ENCODE measurements at places on chromosomes 2 and 18.

GRCh38 chr2:236744716-236745115 is 175.1 kb downstream of the ACKR3 start:
- no peak for DNase-seq

GRCh38 chr2:79799729-79800128 is 286.9 kb downstream of the CTNNA2 start:
- no peak for DNase-seq

- no peak for DNase-seq
Observed at GRCh38 chr2:228067309-228067708, 114.2 kb downstream of the SPHKAP start.

DNA sequence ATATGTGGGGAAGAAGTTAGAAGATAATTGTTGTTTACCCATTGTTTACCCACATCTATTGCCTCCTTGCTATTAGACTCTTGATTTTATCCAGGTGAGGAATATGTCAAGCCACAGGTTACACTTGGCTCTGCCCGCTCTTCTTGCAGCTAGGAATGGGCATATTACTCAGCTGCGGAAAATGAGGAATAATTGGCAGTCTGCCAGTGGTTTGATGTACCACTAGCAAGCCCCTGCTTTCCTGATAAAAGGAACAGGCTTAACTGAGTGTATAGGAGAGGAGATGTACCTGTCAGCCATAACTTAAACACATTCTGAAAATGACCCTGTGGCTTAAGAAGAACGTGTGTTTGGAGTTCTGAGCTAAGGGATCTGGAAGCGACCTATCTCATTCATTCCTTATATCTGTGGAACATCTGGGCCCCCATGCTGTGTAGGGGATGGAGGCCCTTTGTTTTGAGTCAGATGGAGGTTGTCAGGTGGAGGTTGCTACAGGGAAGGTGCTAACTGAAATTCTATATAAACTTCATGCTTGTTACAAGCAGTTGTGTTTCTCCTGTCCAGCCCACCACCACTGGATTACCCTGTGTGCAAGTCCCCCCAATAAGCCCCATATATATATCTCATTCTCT is 4.6 kb upstream of the FMNL2 start:
- DNase-seq = no peak

DNA sequence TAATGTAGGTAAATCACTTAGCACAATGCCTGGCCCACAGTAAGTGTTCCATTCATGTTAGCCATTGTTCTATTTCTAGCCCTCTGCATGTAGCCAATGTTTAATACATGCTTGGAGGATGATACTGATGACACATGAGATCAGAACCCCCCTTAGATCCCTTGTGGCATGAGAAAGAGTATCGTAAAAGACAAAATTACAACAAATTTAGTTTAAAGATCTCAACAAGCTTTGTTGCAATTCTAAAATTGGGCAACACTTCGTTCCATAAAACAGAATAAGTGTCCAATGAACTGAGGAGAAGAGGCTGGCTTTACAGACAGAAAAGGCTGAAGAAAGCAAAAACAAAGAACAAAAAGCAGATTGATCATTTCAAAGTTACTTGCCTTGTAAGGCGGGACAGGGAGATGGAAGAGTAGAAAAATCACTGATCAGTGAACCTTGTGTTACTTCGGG is 148.7 kb upstream of the SLC1A4 start:
- DNase-seq = no peak

GRCh38 chr2:171878481-171878993 is 15.5 kb downstream of the SLC25A12 start:
- no peak for DNase-seq

GRCh38 chr2:133498662-133499585 is 69.3 kb downstream of the NCKAP5 start:
- DNase-seq = no peak

GRCh38 chr2:161873707-161874106 is 200.3 kb downstream of the DPP4 start:
- no peak for DNase-seq
